Mammary epithelial cell (primary cell): ENCODE measurements at places on chromosomes 3 and 15. TPM values are rescaled to one million over a fixed set of nuclear protein-coding genes. Genes with fewer than 3 reads are reported as not detected.

DNA sequence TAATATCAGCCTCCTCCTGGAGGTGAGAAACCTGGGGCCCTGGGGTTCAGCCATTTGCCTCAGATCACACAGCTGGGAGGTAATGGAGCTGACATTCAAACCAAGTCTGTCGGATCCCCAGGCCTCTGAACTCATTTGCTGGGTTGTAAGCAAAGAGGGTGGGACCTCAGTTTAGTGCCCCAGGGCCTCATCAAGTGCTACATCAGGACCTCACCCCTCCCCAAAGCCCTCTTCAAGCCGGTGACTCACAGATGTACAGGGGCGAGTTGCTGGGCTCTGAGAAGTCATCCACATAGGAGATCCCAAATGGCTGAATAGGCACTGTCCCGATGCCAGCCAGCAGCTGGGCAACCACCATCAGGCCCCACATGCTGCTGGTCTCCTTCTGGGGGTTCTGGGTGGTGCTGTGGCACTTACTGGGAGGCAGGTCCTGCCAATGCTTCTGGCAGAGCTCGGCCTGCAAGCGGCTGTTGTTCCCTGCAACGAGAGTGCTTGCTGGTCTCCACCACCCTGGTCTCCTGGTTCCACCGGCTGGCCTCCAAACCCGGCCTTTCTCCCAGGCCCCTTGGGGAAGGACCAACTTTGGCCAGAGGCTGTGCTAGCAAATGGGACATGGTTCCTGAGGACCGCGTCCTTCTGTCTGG lies 59.2 kb upstream of the RAB6B start:
- no peak for DNase-seq

GRCh38 chr15:70569091-70569713 lies 194.2 kb downstream of the UACA start:
- peak; percentile 54 for DNase-seq

- no peak for DNase-seq
These were observed 62.5 kb downstream of the SFMBT1 start for GRCh38 chr3:52983336-52983807.

- no peak for DNase-seq
These were observed 59.9 kb downstream of the SUCNR1 start for GRCh38 chr3:151933234-151933853.

GRCh38 chr3:31936420-31937060 lies 44.5 kb downstream of the OSBPL10 start:
- no peak for DNase-seq

Gene KCNMB3
- total RNA-seq, result 1.0 TPM

Gene ATP10A
- not detected in 2 replicates for total RNA-seq

Gene GRK7
- total RNA-seq, result not detected in 2 replicates

Gene EFCAB12
- under 0.01 TPM for total RNA-seq

Gene TMEM207
- total RNA-seq, result not detected in 2 replicates

Gene SLC2A2
- total RNA-seq, result not detected

Gene TMEM212
- not detected for total RNA-seq
